ENCODE measurements at places on chromosomes 7 and 10.

GRCh38 chr10:69504576-69505250 lies 53.4 kb downstream of the TSPAN15 start:
- no peak for DNase-seq

- DNase-seq = peak; percentile 34
Measured at GRCh38 chr7:1086588-1087464, 1.1 kb upstream of the GPER1 start.

DNA sequence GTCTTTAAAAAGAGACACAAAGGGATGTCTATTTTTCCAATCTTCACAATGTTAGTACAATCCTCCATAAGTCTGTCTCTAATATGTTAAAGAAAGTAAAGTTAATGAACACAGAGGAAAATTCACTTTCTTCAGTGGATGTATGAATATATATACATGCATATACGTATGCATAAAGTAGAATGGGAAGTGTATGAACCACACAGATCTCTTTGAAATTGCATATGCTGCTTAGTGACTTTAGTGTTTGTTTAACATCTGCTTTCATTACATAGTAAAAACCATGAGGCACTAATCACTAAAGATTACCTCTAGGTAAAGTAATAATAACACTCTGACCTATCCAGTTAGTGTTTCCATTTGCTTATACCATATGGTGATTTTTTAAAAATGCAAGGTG lies 451.2 kb downstream of the SEMA3D start:
- no peak for DNase-seq

GRCh38 chr10:127984945-127985344 lies 78.0 kb downstream of the PTPRE start:
- no peak for DNase-seq

DNA sequence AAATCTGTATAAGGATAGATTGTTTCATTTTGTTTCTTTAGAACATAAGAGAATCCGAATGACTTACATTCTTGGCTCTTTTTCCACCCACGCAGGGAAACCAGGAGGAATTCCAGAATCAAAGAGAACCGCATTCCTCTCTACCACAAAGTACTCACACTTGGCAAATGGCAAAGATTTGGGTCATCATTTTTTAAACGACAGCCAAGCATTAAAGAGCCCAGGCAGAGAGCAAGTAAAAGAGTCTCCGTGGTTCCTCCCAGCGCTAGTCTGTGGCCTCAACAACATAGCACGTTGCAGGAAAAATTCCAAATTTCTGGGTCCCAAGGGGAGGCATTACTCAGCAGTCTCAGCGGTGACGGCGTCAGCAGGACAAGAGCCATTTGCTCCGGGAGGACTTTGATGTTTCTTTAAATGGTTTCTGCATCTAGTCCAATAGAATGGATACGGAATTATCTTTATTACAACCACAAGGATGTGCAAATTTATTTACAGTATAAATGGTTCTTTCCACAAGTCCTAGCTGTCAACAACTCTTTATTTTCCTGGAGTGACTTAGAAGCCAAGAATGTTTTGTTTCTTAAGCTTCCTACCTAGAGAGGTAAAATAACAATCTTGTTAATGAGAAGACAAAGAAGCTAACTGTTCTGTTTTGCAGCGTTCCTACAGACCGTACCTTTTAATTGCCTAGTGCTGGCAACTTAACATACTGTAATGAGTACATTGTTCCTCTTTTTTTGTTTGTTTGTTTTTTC lies 232.5 kb downstream of the SKIDA1 start:
- no peak for DNase-seq

DNA sequence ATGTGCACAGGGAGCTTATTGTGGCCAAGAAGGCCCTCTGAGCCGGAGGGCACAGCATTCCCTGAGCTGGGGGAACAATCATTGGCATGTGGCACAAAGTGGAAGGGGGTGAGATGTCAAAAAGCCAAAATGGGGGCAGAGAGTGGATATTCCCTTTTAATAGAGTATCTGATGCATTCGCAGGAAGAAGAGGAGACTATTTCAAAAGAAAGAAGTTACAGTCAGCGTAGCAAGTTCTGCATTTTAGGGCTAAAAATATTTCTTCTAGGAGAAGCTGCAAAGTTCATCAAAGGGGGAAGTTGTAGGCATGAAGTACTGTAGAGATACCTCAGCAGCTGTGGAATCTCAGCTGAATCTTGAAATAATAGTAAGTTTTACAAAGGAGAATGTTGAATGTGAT lies 136.0 kb upstream of the WDR11 start:
- no peak for DNase-seq
